ENCODE measurements at places on chromosomes 16 and 17. TPM values are rescaled to one million over a fixed set of nuclear protein-coding genes. Genes with fewer than 3 reads are reported as not detected.

- DNase-seq: peak; percentile 45
Measured at GRCh38 chr17:66691644-66692420, 143.1 kb upstream of the CACNG5 start.

DNA sequence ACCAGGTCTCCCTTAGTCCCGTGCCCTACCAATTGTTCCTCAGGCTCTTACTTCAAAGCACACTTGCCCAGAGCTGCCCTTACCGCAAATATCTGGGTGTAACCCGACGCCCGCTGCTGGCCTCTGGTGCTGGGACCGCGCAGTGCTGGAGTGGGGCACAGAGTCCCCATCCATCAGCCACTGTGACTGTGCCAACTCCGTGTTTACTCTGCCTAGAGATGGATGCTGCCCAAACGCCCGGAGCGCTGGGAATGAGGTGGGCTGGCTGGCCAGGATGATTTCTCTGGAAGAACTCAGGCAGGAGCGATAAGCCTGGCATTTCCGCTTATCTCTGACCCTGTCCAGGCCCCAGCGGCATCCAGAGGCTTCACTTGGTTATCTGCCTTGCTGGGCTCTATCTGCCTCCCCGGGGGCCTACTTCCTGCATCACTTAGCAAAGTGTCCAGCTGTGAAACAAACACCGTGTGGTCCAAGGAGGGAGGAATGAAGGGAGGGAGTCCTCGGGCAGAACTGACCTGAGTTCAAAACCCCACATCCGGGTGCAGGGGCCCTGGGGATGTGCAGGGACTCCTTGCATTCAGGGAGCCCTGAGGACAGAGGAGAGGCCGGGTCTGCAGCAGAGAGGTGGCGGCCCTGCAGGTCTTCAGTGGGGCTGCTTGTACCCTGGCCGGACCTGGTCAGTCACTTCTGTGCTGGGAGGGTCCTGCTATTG is 9.4 kb upstream of the MYLK3 start:
- DNase-seq: peak; percentile 81

DNA sequence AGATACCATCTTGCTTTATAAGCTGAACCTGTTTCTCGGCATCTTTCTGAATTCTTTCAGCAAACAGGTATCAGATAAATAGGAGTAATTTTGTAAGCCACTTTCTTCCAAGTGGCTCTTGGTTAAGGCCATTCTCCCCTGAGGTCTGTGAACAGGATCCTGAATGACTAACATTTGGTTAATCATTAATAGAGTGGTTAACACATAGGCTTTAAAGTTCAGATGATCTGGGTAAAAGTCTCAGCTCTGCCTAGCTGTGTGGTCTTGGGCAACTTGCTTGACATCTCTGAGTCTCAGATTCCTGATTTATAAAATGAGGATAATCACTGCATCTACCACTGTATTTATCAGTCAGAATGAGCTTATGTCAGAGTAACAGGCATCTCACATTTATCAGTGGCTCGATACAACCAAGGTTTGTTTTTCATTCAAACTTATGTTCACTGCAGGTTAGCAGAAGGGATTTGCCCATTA is 44.4 kb upstream of the ANKFN1 start:
- no peak for DNase-seq

DNA sequence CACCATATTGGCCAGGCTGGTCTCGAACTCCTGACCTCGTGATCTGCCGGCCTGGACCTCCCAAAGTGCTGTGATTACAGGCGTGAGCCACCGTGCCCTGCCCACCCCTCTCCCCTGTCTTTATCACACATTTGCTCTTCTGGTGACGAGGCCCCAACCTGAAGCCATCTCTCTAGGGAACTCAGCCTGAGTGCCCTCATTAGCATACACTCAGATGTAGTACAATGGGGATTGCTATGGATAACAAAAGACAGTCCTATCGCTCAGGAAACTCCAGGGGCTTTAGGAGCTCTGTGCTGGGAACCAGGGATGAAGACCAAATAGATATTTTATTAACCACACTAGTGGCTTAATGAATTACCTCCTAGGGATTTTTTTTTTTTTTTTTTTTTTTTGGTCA is 100.7 kb downstream of the MARF1 start:
- no peak for DNase-seq

GRCh38 chr17:72816406-72816805 is 276.1 kb downstream of the SLC39A11 start:
- DNase-seq: no peak

DNA sequence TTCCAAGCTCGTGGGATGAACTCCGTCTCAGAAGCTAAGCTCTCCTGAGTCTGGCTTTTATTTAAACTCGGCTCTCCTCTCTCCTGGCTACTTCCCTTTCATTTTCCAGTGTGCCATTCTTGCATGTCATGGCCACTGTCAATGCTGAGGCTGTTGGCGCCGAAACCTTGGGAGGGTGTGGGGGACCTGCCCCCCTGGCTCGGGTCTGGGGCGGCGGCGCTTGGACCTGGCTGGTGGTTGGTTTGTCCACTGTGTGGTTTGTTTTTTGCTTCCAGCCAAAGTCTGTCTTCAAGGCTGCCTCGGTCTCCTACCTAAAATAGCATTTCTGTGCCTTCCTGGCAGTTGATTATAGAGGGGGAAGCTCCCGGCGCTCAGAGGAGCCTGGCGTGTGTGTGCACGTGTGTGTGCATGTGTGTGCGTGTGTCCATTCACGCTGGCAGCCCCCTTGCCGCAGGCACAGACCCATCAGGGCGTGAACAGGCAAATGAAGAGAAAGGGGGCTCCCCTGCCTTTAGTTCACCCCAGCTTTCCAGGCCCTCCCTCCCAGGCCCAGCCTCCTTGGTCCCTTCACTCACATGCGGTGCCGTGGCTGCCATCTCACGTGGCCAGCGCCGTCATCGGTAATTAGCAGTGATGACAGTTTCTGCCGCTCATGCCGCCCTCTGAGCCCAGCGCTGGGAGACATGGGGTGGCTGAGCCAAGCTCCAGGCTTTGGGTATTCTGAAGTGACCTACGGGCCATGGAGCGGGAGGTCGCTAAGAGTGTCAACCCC is 179.9 kb downstream of the SEC14L1 start:
- peak; percentile 59 for DNase-seq

DNA sequence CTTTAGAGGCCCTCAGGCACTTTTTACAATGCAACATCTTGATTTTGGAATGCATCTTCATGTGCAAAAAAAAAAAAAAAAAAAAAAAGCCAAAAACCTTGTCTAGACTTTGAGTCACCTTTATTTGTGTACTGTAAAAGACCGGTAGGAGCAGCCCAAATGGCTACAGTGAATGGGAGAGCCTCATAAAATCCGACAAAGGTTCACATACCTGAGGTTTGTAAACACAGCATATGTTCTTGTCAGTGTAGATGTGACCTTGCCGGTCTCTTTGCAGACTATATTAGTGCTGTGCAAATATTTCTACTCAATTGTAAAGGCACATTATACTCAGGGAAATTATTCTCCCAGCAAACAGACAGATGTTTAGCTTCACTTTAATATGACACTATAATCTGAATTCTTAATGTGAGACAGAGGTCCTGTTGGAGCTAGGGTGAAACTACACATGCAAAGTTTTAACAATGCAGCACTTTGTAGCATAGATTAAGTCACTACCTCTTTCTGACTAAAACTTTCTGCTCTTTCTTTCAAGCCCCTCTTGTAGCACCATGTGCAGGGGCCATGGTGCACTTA is 211.3 kb downstream of the CA10 start:
- DNase-seq: no peak

GRCh38 chr17:48453447-48453846 is 23.4 kb upstream of the SKAP1 start:
- DNase-seq: no peak

- no peak for DNase-seq
Measured at GRCh38 chr17:50861822-50862528, 4.2 kb downstream of the TOB1 start.

Gene HOXB7
- total RNA-seq: 1.1 TPM

DNA sequence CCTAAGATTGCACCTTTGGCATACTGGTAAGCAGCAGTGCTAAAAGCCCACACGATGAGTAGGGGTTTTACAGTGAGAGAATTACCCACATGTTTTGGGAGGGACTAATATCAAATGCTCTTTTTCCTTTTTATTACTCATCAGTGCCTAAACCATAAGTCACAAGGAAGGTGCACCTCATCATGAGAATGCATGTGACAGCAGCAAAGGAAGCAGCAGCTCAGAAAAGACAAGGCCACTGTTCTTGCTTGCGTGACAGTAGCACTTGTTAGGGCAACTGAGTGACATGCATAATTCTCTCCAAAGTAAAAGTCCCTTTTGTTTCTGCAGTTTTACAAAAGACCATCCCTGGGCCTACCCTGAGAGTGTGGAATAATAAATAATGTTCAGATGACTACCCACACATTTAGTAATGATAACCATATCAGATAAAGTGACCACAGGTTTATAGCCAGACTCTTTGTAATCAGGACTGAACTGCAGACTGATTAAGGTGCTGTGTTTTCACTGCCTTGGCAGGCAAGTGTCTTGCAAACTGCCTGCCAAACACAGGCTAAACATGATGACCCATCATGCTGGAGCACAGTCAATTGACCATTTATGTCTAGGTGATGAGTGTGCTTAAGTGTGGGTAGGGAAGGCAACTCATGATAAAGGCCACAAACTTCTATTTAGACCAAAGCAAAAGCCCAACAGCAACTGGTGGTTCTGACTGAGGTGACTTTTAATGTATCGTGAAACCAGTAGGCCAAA is 1751.4 kb downstream of the TP53TG3F start:
- no peak for DNase-seq

DNA sequence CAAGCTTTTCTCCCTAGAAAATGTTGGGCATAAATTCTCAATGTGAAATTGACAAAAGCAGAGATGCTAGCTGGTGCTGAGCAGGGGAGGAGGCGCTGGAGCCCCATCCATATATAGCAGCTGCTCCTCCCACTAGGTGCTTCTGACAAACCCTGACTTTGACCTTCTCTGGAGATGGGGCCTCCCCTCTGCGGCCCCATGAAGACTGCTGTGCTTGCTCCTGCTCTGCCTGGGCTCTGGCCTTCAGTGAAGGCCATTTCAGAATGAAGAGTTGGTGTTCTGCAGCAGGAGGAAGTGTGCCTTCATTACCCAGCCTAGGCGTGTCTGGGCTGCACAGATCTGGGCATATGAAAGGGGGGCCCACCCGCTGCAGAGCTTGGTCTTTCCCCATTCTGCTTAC is 29.7 kb downstream of the ASIC2 start:
- no peak for DNase-seq

Gene DLX4
- total RNA-seq: 0.13 TPM

DNA sequence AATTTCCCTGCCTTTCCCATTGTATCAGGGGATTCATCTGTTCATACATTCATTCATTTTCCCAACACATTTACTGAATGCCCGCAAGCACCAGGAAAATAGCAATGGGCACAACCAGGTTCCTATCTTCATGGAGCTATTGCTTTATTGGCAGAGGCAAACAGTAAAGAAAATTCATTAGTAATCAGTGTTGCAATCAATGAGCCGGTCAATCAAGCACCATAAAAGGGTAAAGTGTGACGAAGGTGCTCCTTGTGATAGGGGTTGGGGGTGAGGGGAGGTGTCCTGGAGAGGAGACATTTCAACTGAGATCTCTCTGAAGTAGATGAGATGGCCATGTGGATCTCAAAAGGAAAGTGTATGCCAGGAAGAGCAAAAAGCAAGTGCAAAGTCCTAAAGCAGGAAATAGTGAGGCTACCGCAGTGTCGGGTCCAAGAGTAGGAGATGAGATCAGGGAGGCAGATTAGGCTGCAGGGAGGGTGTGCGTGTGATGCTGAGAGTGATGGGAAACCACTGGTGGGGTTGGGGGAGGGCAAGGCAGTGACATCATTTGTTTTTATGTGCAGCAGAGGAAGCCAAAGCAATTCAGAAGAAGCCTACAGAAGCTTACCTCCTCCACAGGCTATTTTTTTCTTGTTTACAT is 28.4 kb downstream of the CDH13 start:
- DNase-seq: peak; percentile 40

GRCh38 chr17:58734040-58734439 is 21.6 kb upstream of the PPM1E start:
- DNase-seq: no peak

Gene SLFN13
- 6.3 TPM for total RNA-seq

- no peak for DNase-seq
Measured at GRCh38 chr17:67385122-67385988, 8.3 kb downstream of the PITPNC1 start.

DNA sequence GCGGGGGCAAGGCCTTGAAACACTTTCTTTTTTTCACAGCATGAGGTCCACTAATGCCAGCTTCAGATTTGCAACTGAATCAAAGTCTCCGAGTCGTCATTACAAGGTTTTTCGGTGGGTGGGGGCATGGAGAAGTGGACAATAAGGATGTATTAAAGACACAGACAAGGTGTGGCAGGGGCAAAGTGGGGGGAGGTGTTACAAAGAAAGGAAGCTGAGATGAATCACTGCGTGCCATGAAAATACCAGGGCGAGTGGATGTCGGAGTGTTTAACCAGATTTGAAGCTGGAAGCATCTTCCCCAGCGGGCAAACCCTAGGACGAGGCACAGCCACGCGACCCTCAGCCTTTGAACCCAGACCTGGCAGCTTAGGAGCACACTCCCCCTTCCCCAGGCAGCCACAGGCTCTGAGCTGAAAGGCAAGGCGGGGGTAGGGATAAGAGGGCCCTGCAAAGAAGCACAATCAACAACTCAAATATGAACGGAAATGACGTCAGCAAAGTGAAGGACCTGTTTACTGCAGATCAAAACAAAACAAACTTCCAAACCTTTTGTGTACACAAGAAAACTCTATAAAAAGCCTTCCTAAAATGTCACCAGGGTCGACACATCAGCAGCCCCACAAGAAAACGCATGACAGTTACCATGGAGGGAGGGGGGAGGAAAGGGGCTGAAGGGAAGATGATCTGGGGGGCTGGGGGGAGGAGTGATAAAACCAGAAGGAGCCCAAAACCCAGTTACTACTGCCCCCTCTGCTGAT is 5.6 kb upstream of the ZFHX3 start:
- DNase-seq: no peak

Gene PYDC1
- not detected for total RNA-seq

DNA sequence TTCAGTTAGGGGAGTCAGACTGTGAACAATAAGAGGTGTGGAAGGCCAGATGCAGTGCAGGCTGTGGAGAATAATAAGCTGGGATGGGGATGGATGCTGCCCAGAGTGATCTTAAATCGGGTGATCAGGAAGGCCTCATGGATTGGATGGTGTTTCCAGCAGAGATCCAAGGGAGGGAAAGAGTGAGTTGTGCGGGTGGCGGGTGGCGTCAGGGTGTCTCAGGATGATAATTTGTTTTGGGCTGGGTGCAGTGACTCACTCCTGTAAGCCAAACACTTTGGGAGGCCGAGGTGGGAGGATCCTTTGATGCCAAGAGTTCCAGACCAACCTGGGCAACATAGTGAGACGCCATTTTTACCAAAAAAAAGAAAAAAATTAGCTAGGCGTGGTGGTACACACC is 7.9 kb downstream of the CLUAP1 start:
- no peak for DNase-seq

All from left cardiac atrium (tissue), 4 donors.